Amygdala (tissue), 56 donors: ENCODE measurements at places on chromosomes 12 and 14.

DNA sequence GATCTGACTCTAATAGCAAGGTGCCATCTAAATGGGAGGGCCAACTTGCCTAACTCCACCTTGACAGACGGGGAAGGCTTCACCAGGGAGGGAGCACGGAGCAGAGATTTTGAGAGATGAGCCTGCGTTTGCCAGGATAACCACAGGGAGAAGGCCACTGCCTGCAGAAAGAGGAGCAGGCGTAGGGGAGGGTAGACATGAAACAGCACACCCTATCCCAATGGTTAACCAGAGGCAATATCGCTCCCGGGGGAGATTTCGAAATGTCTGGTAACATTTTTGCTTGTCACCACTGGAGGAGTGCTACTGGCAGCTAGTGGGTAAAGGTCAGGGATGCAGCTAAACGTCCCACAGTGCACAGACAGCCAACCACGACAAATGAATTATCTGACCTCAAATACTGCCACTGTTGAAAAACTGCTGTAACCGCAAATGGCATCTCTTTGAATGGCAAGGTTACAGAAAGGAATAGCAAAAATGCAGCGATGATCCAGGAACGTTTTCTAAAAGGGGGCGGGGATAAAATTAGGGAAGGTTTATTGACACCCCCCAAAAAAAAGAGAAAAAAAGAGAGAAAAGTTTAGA is 126.0 kb upstream of the ATF7IP start:
- no peak for DNase-seq

GRCh38 chr12:113190761-113191160 is 5.2 kb downstream of the RITA1 start:
- no peak for DNase-seq

DNA sequence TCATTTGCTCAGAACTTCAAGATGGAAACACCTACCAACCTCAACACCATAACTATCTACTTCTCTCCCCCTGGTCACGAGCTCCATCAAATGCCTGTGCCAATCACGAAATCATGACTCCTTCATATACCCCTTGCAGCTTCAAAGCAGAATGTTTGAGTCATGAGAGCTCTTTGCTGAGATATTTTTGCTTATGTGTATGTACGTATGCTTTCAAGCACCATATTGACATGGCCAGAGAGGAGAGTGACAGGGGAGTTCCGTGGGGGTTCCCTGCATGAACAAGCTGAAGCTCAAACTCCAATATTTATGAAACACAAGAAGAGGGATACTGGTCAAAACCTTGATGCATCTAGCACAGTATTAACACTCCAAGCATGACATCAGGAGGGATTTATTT is 374.4 kb downstream of the DPF3 start:
- DNase-seq = no peak

GRCh38 chr12:10018386-10018785 is 8.0 kb downstream of the CLEC12B start:
- DNase-seq = no peak
